ENCODE measurements at places on chromosomes 2 and 18. TPM values are rescaled to one million over a fixed set of nuclear protein-coding genes. Genes with fewer than 3 reads are reported as not detected.

GRCh38 chr2:29061616-29062015 lies 12.7 kb downstream of the PCARE start:
- DNase-seq = no peak

GRCh38 chr2:143840601-143841000 lies 679.3 kb downstream of the ZEB2 start:
- no peak for DNase-seq

POMC gene
- 8.4 TPM for polyA plus RNA-seq

DNA sequence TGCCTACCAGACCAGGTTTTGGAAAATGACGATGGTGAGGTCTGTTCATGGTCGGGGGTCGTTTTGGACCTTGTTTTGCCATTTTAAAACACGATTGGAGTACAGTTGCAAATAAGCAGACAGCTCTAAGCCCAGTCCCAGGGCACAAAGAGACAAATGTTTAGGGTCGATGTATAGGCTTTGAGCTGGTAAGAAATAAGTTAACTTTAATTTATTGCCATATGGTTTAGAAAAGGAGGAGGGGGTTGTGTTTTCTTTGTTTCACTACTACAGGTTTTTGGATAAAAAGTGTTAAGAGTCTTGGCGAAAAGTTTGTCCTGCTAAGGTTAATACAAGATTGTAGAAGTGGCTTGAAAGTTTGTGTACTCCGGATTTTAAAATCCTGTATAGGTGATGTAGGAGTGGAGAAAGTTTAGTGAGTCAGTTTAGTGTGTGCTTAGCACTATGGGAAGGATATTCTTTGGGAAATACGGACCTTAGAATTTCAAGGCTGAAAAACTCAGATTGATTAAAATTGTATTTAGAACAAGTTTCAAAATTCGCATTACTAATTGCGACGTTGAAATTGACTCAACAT lies 1.3 kb downstream of the KCMF1 start:
- no peak for DNase-seq

- DNase-seq = no peak
These were observed 89.5 kb upstream of the STK39 start for GRCh38 chr2:168336786-168337388.

GRCh38 chr18:34364699-34365098 lies 140.0 kb upstream of the NOL4 start:
- DNase-seq = no peak

DNA sequence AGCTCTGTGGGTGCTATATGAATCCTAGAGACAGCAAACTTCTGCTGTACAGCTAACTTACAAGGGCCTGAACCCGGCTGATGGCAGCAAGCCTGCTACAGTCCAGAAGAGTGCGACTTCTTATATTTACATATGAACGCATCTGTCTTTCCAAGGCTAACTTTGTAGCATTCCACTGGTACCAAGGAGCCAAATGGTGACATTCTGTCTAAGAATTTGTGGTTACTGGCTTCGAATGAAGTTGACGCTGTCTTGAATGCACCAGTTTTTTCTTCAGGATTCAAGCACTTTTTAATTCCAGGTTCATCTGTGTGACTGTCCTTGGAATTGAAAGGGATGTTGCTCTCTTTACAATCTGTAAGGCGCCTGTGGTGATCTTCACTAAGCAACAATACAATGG lies 42.4 kb downstream of the THUMPD2 start:
- DNase-seq = no peak
